HFFc6 (cell line): ENCODE measurements at places on chromosomes 7 and 10. TPM values are rescaled to one million over a fixed set of nuclear protein-coding genes. Genes with fewer than 3 reads are reported as not detected.

Gene GPR26
- not detected in 3 replicates for total RNA-seq

- no peak overlapping the region for H3K4me3 ChIP-seq
- no peaks in the 10 kb centered on the region; the same call in 1 of the 2 replicates for H3K27me3 ChIP-seq
- peaks cover 11% of the 10 kb centered on the region; the same call in 1 of the 2 replicates for H3K36me3 ChIP-seq
- H3K4me1 ChIP-seq = no peaks in the 10 kb centered on the region
- no peak overlapping the region for H3K27ac ChIP-seq
- no peak for DNase-seq
Observed at GRCh38 chr10:129689671-129690071, 222.6 kb downstream of the MGMT start.

GRCh38 chr10:22597138-22597537 lies 117.2 kb downstream of the PIP4K2A start:
- no peak for DNase-seq
- peaks cover 13% of the 10 kb centered on the region for H3K36me3 ChIP-seq
- peak overlapping the region; percentile 45 for H3K4me3 ChIP-seq
- peaks cover 1% of the 10 kb centered on the region; the same call in 1 of the 2 replicates for H3K27me3 ChIP-seq
- peaks cover 58% of the 10 kb centered on the region for H3K4me1 ChIP-seq

Gene OR13A1
- total RNA-seq = not detected in 3 replicates

- H3K4me1 ChIP-seq = no peaks in the 10 kb centered on the region
- no peaks in the 10 kb centered on the region for H3K36me3 ChIP-seq
- no peak overlapping the region for H3K4me3 ChIP-seq
- no peak overlapping the region for H3K27ac ChIP-seq
- no peaks in the 10 kb centered on the region for H3K27me3 ChIP-seq
Observed at GRCh38 chr7:32289651-32290414, 200.3 kb downstream of the LSM5 start.
